Mesenteric fat pad (tissue), 1 donor: ENCODE measurements at places on chromosomes 3 and 15. TPM values are rescaled to one million over a fixed set of nuclear protein-coding genes. Genes with fewer than 3 reads are reported as not detected.

Gene TEX9
- 1.6 TPM for total RNA-seq

Gene SNRK
- 59.1 TPM for total RNA-seq

Gene SI
- total RNA-seq: 1.0 TPM

Gene ZBTB20
- 54.4 TPM for total RNA-seq

Gene ZKSCAN7
- total RNA-seq: 2.7 TPM

Gene SPINK8
- total RNA-seq: not detected

Gene WDR93
- total RNA-seq: 0.32 TPM

Gene DNAH12
- 0.06 TPM for total RNA-seq

Gene CD200R1
- 3.8 TPM for total RNA-seq

Gene TMEM207
- total RNA-seq: not detected

Gene BSN
- total RNA-seq: 0.16 TPM

Gene COL6A6
- total RNA-seq: 0.96 TPM

Gene CFAP100
- not detected for total RNA-seq

Gene CDC25A
- total RNA-seq: 0.87 TPM

Gene KLHL40
- not detected for total RNA-seq

Gene CHRNA7
- 2.0 TPM for total RNA-seq

Gene CRYGS
- total RNA-seq: 3.1 TPM

Gene NRG4
- not detected for total RNA-seq
